Caki2 (cell line): ENCODE measurements at places on chromosomes 16 and 17. TPM values are rescaled to one million over a fixed set of nuclear protein-coding genes. Genes with fewer than 3 reads are reported as not detected.

DNA sequence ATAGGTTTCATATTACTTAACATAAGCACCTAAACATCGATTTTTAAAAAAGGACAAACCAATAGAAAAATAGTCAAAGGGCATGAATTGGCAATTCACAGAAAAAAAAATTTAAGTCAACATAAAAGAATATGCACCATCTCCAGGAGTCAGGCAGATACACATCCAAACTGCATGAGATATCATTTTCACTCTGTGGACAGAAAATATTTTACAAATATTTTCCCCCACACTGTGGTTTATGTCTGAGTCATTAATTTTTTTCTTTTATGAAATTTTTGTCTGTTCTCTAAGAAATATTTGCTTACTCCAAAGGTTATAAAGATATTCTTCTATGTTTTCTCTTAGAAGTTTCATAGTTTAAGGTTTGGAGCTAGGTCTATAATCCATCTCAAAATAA is 74.4 kb upstream of the DNAH17 start:
- no peak for DNase-seq

- DNase-seq, result peak; percentile 2
These were observed 15.7 kb upstream of the ATF7IP2 start for GRCh38 chr16:10370096-10370726.

GRCh38 chr16:26697807-26698206 is 368.9 kb upstream of the C16orf82 start:
- DNase-seq, result no peak

- DNase-seq, result no peak
These were observed 84.1 kb downstream of the SHISA9 start for GRCh38 chr16:12985516-12985915.

GRCh38 chr17:19303367-19303776 is 59.2 kb downstream of the B9D1 start:
- peak; percentile 41 for DNase-seq

- DNase-seq, result no peak
These were observed 123.1 kb downstream of the NPIPB5 start for GRCh38 chr16:22633799-22634198.

DNA sequence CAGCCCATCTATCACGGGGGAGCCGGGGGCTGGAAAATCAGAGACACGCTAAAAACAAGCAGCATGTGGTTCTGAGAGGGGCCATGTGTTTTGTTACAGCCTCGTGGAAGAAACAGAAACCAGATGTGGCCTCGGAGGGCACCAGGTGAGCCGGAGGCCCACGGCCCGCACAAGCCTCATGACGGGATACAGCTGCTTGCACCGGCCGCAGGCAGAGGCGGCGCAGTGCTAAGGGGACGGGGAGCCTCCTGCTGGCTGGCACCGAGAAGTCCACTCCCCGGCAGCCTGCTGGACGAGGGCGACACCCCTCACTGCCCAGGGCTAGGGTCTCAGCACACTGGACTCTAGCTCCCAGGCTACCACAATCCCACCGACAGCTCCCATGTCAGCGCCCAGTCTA is 19.2 kb downstream of the NDUFAF8 start:
- no peak for DNase-seq

The CES1 gene
- 1.5 TPM in 1 of 2 replicates, not detected in the other for total RNA-seq

The HASPIN gene
- total RNA-seq, result 9.4 and 9.9 TPM in 2 replicates

The C1QTNF8 gene
- total RNA-seq, result not detected in 2 replicates

The SHISA6 gene
- total RNA-seq, result not detected in 2 replicates

The MPP3 gene
- 10.0 and 11.6 TPM in 2 replicates for total RNA-seq
